ENCODE measurements at places on chromosomes 5 and 9.

GRCh38 chr5:59445741-59446140, 447.8 kb downstream of the PDE4D start:
- DNase-seq: no peak

- DNase-seq: no peak
Observed at GRCh38 chr9:7144265-7145046, 386.7 kb downstream of the KDM4C start.

- DNase-seq: peak; percentile 88
Observed at GRCh38 chr5:56183506-56183905, 49.6 kb downstream of the ANKRD55 start.

- no peak for DNase-seq
Observed at GRCh38 chr5:169765176-169765996, 128.3 kb downstream of the DOCK2 start.

- peak; percentile 7 for DNase-seq
Observed at GRCh38 chr5:82307451-82307850, 29.3 kb upstream of the RPS23 start.

DNA sequence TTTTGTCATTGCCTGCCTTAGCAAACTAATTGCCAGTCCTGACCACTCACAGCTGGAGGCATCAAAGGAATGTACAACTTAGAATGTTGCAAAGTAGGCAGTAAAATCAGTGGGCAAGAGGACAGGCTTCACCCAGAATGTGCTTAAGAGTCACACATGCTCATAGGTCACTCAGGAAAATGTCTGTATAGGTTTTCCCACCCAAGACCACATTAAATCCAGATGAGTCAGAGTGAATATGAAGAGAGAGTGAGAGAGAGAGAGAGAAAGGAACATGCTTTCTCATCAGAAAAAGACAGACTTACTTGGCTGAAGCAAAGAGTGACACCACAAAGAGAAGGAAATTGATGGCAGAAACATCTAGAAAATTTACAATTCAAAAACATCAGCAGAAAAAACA, 37.9 kb downstream of the PLEKHG4B start:
- DNase-seq: peak; percentile 47

- DNase-seq: no peak
Observed at GRCh38 chr5:4098226-4098625, 502.6 kb downstream of the IRX1 start.

DNA sequence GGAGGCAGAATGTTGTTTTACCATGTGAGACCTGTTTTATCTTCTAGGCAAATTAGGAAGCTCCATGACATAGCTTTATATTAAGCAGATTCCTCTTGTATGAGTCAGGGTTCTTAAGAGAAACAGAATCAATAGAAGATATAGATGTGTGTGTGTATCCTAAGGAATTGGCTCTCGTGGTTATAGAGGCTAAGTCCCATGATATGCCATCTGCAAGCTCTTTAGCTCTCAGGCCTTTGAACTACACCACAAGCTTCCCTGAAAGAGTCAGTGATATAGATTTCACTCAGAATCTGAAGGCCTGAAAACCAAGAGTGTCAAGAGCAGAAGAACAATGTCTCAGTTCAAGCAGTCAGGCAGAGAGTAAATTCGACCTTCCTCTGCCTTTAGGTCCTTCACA, 365.8 kb upstream of the ZNF608 start:
- DNase-seq: peak; percentile 70

DNA sequence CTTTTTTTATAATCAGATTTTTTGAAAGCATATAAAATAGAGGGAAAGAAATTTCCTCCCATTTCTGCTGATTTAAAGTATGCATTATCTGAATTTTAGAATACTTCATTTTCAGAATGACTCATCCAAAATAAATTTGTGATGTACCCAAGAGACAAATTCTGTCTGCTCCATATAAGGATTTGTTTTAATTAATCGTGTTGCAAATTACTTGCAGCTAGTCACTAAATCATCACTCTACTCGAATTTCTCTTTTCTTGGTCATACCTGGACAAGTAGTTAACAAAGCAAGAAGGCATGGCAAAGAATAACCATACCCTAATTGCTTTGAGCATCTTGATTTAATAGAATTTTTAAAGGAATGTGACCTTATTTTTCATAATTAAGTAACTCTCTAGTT, 284.1 kb upstream of the GRAMD2B start:
- no peak for DNase-seq
